Foreskin keratinocyte (primary cell): ENCODE measurements at places on chromosomes 3 and 15. TPM values are rescaled to one million over a fixed set of nuclear protein-coding genes. Genes with fewer than 3 reads are reported as not detected.

TRANK1 gene
- 1.9 and 2.7 TPM in 2 replicates for total RNA-seq

ATP1B3 gene
- total RNA-seq, result 129 and 156 TPM in 2 replicates

DNA sequence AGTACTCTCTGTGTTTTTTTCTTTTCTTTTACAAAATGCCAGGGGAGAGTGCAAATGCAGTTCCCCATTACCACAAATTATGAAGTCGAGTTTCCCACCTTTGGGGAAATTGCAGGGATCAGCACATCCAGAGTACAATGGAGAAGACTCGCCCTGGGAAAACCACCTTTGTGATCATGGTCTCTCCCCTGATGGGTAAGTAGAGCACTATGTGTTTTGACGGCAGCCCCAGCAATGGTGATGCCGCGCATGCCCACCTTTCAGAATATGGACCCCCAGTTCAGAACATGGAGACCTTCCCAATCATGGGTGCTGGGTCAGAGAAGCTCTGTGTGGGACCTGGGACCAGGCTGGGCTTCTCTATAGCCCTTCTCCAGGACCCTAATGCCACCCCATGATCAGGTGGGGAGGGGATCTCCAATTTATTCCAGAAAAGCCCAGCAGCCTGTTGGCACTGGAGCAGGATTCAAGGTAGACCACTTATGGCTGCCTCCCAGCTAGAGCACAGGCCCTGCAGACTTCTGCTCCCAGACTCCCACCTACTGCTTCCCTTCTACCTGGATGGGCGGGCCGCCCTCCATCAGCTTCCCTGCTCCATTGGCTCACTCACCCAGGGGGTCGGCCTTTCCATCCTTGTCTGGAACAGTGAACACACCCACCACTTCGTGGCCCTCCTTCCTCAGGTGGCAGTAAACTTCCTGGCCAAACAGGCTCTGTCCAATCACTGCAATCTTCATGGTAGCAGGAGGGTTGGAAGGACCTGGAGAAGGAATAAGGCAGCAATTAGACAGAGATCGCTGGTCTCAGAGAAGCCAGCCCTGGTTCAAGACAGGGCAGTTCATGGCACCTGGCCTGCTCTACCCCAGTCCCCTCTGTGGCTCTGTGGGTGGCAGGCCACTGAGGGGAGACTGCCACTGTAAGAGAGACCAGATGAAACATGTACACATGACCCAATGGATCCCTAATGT is 19.9 kb downstream of the ALDH1L1 start:
- no peak for DNase-seq

- no peak for DNase-seq
Measured at GRCh38 chr3:127858937-127859336, 36.6 kb upstream of the MGLL start.

DNA sequence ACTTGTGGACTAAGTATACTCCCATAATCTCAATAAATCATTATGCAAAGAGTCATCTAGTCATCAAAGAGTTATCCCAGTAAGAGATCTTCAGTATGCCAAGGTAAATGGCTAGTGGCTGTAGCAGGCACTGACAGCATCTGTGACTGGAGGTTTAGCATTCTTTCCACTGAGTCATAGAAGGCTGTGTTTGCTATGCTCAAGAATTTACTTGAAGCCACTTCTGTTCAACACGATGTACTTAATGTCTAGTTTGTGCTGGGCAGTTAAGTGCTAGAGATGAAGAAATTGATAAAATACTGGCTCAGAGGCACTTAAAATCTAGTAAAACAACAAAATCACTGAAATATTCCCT is 13.0 kb downstream of the ZBED2 start:
- peak; percentile 86 for DNase-seq
